ENCODE measurements at places on chromosomes 2 and 18.

DNA sequence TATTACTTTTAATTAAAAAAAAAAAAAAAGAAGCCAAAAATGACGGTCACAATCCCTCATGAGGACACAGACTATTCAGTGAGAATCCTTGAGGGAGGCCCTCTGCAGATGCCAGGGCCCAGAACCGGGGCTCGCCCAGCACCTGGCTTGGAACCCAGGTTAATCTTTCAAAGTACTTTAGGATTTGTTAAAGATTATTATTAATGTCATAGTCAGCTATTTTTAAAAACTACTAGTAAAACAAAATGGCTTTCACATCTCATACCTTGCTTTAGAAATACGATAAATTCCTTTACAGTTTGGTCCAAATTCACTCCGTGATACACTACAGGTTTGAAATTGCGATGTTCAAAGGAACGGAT lies 27.1 kb downstream of the C2orf76 start:
- no peak for DNase-seq

DNA sequence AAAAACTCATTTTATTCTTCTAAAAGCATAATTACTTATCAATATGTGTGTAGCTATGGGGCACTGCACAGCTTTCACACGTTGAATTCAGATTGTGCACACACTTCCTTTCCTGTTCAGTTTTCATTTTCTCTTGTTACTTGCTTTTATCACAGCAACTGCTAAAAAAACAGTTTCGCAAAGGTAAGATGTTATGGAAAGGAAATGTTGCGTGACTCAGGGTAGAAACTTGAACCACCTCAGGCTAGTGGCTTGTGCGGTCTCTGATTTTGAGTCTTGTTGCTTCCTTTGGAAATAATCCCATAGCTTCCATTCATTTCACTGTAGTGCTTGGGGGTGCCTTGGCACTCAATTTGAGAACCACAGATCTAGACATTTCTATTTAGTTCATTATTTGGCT lies 171.9 kb downstream of the FMNL2 start:
- DNase-seq, result no peak

- DNase-seq, result no peak
Measured at GRCh38 chr2:20093263-20094141, 42.1 kb upstream of the LAPTM4A start.

DNA sequence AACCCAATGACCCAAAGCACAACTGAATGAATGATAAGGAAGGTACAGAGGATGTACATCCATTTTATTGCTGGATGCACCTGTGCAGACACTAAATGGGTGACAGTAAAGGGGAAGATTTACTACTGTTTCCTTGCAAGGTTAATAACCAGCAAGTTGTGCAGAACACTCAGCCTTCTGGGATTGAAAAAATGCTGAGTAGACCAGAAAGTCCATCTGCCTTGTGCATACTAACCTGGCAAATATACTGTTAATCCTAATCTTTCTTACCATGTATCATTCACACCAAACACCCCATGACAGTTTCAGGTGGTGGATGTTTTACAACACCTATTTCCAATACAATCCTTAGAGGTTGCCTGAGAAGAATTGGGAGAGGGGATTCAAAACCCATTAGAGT lies 814.1 kb upstream of the NRXN1 start:
- no peak for DNase-seq

GRCh38 chr18:61471942-61472341 lies 138.7 kb downstream of the CDH20 start:
- no peak for DNase-seq

- DNase-seq, result no peak
Measured at GRCh38 chr18:57431467-57432080, 3.6 kb upstream of the ONECUT2 start.

- no peak for DNase-seq
Measured at GRCh38 chr2:28457237-28457636, 38.6 kb upstream of the PLB1 start.

DNA sequence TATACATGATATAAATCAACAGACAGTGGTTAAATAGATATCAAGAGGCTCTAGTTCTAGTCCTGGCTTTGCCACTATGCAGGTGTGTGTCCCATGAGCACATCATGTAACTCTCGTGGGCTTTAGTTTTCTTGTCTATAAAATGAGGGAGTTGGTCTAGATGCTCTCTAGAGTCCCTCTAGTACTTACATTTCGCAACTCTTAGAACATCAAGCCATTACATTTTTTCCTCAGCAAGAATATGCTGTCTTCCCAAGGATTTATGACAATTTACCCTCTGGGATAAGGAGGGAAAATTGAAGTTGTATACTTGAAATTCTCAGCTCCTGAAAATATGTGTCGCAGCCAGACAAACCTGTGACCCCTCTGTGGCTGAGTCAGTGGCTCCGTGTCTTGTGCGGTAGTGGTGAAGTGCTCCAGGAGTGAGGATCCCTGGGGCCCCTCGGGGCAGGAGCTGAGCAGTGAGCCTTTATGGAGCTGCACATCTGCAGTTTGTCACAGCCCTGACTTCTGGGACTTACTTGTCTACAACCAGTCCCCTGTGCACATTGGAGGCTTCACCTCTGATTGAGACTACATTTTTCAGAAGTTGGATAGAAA lies 6.8 kb downstream of the PKP4 start:
- DNase-seq, result no peak

- no peak for DNase-seq
Measured at GRCh38 chr2:233917116-233917515, at the start of gene TRPM8. TSS of gene TRPM8 (plus strand) at chr2:233917373. CDS start at chr2:233926538, 9,165 bp downstream.

DNA sequence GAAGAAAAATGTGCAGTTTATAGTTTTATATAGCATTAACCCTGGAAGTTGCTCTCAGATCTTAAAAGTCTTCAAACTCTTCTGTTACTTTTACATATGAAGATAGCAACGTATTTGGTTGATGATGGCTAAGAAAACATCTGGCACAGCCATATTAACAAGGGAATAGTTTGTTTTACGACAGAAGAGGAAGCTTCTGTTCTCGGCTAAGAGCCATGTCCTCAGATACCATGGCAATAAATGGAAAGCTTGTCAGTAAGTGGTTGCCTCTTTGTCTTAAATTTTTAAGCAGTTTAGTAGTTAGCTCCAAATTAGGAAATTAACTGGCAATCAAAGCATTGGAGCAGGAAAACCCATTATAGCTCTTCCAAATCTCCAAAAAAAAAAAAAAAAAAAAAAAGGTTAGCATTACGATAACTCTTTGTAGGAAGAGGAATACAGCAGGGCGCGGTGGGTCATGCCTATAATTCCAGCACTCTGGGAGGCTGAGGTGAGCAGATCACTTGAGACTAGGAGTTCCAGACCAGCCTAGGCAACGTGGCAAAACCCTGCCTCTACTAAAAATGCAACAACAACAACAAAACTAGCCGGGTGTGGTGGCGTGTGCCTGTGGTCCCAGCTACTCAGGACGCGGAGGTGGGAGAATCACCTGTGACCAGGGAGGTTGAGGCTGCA lies 4.5 kb upstream of the STON1 start:
- DNase-seq, result no peak

- DNase-seq, result no peak
Measured at GRCh38 chr2:108069515-108070310, 83.4 kb downstream of the SLC5A7 start.

- no peak for DNase-seq
Measured at GRCh38 chr2:114442510-114442909, at the start of gene DPP10. TSS of gene DPP10 (plus strand) at chr2:114442641.

DNA sequence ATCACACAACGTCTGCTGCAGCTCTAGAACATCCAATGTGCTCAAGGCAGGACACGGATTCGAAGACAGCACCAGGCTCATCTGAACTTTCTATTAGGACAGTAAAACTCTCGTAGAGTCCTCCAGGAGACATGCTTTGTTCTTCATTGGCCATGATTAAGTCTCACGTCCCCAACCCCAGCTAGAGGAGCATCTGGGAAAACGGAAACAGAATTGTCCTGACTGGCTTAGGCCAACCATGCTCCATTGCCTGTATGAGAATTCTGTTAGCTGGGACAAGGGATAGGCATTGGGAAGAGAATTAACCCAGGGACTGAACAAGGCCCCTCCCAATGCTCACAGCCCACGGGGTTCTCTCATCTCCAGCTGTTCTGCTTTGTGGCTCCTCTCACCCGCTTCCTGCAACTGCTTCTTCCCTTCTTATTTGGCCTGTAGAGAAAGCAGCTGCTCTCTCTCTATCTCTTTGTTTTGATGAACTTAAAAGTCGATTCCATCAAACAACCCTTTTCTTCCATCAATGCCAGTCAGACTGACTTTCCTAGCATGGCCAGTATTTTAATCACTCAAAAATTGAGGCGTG lies 75.6 kb downstream of the C1QL2 start:
- DNase-seq, result no peak
